ENCODE measurements at places on chromosomes 4 and X. TPM values are rescaled to one million over a fixed set of nuclear protein-coding genes. Genes with fewer than 3 reads are reported as not detected.

GRCh38 chr4:23805450-23805851 is 84.4 kb downstream of the PPARGC1A start:
- no peaks in the 10 kb centered on the region for H3K36me3 ChIP-seq
- H3K27ac ChIP-seq: no peak overlapping the region

DNA sequence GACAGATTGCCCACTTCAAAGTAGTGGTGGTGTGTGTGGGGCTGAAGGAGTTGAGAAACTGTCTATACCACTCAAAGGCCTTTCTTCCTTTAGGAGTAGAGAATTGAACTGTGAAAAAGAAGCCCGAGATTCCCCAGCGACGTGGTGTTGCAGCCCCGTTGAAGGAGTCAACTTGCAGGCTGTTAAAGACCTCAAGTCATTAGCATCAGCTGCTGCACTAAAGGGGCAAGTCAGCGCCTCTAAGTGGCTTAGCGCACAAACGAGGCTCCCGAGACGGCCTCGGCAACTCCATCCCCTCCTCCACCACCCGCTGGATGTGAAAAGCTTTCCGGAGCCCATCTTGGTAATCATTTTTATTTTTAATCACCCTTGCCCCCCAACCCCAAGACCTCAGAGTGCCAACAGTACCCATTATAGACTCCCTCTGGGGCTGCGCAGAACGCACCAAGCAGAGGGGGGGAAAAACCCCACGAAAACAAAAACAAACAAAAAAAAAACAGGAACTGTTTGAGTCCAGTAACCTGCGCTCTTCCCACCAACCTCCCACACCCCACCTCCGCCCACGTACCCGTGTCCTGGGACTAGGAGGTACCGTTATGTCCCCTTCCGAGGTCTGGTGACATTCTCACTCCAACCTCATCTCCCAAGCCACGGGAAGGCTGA is 913 bp upstream of the PRDM8 start:
- H3K27me3 ChIP-seq: peaks cover 5% of the 10 kb centered on the region
- no peak overlapping the region for H3K4me3 ChIP-seq
- DNase-seq: no peak
- H3K4me1 ChIP-seq: no peaks in the 10 kb centered on the region

Gene LDB2
- 17.8 TPM for total RNA-seq

- H3K4me3 ChIP-seq: no peak overlapping the region
- H3K36me3 ChIP-seq: no peaks in the 10 kb centered on the region
- H3K27me3 ChIP-seq: no peaks in the 10 kb centered on the region
- no peak overlapping the region for H3K27ac ChIP-seq
Observed at GRCh38 chrX:40424259-40424658, 156.5 kb upstream of the ATP6AP2 start.

DNA sequence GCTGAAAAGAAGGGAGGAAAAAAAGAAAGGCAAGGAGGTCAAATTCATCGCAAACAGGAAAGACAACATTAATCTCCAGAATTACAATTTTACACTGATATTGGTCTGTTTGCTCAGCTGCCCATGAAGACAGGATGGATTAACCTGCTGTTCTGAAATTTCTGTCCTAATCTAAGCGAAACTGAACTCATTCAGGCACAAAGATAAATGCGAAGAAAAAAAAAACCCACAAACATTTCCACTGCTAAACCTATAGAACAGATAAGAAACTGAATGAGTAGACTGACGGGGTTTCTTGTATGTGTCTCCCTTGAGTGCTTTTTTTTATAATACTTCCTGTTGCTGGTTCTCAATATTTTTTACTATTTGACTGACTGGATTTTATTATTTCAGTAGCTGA is 251.8 kb upstream of the FTHL17 start:
- no peaks in the 10 kb centered on the region for H3K27me3 ChIP-seq
- H3K4me3 ChIP-seq: no peak overlapping the region
- no peaks in the 10 kb centered on the region for H3K36me3 ChIP-seq

- no peaks in the 10 kb centered on the region for H3K27me3 ChIP-seq
Observed at GRCh38 chr4:113355550-113356371, 306.3 kb downstream of the ANK2 start.

DNA sequence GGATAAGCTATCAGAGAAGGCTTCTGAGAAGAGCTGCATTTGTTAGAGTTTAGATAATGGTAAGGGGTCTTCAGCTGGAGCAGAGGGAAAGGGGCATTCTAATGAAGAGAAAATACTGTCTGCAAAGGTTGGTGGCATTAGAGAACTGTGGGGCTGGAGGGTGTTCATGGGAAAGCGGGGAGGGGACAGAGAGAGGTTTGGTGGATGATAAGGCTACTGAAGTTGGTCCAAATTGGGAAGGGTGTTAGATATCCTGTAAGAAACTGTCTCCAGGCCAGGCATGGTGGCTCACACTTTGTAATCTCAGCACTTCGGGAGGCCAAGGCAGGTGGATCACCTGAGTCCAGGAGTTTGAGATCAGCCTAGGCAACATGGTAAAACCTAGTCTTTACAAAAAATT is 59.9 kb downstream of the AFF1 start:
- no peaks in the 10 kb centered on the region for H3K27me3 ChIP-seq
- H3K4me1 ChIP-seq: peaks cover 2% of the 10 kb centered on the region
- DNase-seq: no peak
- no peaks in the 10 kb centered on the region for H3K36me3 ChIP-seq
- H3K27ac ChIP-seq: no peak overlapping the region

- no peak overlapping the region for H3K27ac ChIP-seq
- no peak overlapping the region for H3K4me3 ChIP-seq
- DNase-seq: no peak
- H3K4me1 ChIP-seq: no peaks in the 10 kb centered on the region
- H3K27me3 ChIP-seq: no peaks in the 10 kb centered on the region
Observed at GRCh38 chr4:5114950-5115349, 63.7 kb downstream of the STK32B start.
